Liver (tissue), 10 donors: ENCODE measurements at places on chromosomes 5 and 9.

DNA sequence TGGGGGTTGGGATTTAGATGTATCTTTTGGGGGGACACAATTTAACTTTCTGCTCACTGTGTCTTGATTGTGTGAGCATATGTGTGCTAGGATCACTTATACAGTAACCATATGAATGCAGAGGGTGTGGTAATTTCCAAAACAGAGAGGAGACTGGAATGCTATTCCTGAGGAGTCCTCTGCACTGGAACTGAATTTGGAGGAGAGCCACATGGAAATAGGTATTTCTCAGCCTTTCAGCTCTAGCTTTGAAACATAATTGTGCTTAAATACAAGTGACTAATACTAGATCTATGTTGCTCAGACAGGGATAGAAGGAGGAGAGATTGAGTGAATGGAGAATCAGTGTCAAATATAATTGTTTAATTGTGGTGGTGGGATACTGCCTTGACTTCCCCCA, 45.5 kb downstream of the FOCAD start:
- no peak for DNase-seq

- DNase-seq, result no peak
These were observed 364.2 kb upstream of the PDE4D start for GRCh38 chr5:60257596-60258271.

DNA sequence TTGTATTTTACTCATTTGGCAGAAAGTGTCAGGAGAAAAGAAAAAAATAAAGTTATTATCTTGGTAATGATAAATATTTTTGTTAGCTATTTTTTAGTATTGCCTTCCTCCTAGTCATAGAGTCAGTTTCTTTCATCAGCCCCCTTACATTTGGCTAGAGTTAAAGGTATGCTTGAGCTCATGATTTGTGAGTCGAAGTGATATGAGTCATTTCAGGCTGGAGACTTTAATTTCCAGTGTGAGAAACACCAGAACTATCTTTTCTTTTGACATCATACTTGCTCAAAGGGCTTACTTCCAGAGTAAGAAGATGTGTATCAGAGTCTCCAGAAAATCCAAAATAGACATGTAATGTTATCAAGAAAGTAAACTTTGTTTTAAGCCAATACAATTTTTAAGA, 746.7 kb upstream of the TYRP1 start:
- DNase-seq, result no peak

DNA sequence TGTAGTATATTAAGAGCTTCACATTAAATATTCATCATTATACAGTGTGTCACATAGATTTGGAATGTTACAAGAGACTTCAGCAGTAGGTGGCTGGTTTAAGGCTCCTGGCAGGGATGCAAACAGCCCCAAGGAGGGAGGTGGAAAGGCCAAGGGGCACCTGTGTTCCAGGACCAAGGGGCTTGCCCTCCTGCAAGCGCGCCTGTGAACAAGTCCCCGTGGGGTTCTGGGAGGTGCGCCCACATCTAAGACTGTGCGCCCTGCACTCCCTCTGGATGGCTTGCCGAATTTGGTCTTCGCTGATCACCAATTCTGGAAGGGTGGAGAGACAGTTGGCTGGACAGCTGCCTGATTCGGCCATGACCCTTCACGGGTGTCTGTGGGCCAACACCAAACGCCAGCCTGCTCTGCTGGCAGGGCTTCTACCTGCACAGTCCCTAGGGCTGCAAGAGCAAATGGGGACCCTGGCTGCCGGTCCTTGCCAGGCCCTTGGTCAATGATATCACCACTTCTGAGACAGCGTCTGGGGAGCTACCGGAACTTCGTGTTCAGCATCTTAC, 12.1 kb upstream of the SLC25A51 start:
- no peak for DNase-seq

DNA sequence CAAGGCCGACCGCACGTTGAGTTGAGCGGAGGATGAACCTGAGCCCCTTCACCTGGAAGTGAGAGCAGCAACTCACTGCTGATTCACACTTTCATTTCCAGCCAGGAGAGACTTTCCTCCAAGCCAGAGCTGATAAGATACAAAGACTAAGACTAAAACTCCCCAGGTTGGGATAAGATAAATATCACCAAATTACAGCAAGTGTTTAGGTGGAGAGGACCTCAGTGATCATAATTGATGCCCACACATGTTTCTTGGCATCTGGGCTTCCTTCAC, 6.4 kb upstream of the NKD2 start:
- DNase-seq, result no peak

GRCh38 chr9:123724211-123724796, 205.6 kb downstream of the DENND1A start:
- DNase-seq, result no peak

- DNase-seq, result no peak
These were observed 30.7 kb downstream of the OR2V1 start for GRCh38 chr5:181100121-181100875.

- DNase-seq, result no peak
These were observed 554 bp downstream of the RPS23 start for GRCh38 chr5:82277613-82277986.

DNA sequence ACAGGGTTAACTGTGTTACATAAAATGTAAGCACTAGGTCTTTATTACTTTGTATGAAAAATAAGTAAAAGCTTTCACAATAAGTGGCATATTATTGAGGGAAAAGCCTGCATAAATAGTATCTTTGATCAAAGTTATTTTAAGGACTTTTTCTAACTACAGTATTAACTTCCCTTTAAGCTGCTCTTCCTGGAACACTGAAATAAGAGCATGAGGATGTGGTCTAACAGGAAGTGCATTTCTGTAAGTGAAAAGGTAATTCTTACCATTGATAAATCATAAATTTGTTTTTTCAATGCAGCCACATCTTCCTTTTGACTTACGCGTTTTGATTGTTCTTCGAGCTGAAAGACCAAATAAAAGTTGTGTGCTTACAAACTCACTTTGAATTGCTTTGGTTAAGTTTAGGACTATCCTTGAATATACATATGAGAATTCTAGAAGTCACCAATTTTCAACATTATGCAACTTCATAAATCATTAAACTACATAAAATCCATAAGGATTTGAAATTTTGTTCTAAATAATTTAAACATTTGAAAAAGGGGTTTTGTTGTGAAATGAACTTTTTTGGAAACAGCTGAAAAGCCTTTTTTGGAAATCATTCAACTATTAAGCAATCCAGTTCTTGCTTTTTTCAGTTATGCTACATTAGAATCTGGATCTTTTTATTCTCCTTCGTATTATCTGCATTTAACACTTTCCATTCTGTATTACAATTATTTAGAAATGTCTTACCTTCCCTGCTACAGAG, 50.6 kb downstream of the RASEF start:
- DNase-seq, result no peak

DNA sequence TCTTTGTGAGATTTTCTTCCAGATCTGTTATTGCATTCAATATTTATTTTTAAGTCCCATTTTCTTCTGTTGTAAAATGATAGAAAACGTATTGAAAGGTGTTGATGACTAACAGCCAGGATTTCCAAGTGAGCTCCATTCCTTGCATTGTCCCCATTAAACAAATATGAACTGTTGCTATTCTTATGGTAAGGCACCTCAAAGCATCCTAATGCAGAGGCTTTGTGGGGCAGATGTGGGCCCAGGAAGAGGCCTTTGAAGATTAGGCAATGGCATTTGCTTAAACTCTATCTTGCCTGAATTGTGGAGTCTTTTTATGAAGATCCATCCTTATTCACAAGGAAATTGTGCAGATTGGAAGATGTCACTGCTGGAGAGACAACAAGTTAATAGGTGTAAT, 38.9 kb downstream of the NTRK2 start:
- no peak for DNase-seq

DNA sequence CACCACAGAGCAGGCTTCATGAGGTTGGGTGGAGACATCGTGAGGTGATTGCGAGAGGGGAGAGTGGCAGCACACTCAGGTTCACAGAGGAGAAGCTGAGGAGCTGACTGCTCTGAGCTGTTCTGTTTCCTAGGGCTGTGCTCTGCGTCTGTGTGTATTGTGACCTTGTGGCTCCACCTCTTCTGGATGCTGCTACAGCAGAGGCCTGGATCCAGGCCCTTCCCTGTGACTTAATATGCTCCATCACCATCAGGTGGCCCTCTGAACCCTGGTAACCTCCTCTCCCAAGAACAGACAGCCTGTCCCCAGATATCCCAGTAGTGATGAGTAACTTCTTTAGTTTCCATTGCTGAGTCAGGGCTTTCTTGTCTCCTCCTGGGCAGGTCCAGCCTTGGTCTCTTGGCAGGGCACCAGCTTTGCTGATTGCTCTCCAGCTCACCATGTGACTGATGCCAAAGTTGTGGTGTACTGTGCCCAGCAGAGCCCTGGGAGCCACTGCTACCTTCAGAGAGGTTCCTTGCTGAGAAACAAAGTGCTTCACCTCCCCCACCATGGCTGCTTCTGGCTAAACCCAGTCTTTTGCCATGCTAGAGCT, 212.8 kb upstream of the CHD1 start:
- DNase-seq, result no peak

DNA sequence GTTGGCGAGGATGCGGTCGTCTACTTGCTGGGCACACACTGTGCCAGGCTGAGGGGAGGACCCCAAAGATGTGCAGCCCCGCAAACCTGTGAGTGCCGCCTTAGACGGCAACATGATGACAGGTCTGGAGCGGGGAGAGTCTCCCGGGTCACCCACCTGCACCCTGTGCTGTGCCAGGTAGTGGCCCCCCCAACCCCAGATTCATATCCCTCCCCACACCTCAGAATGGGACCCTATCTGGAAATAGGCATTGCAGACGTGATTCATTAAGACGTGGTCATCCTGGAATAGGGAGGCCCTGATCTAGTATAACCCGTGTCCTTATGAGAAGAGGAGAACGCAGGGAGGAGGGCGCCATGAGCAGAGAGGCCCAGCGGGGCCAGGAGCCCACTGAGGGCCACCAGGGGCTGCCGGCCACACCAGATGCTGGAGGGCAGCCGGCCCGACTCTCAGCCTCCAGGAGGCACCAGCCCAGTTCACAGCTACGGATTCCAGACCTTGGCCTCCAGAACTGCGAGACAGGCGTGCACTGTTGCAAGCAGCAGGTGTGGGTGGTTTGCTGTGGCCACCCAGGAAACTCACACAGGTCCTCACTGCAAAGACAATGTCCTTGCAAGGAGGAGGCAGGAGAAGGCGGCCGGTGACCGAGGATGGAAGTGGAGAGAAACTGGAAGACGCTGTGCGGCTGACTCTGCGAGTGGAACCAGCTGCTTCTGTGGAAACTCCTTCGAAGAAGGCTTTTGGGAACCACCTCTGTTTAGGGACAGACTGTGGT, 131.9 kb upstream of the LPCAT1 start:
- DNase-seq, result peak; percentile 24

DNA sequence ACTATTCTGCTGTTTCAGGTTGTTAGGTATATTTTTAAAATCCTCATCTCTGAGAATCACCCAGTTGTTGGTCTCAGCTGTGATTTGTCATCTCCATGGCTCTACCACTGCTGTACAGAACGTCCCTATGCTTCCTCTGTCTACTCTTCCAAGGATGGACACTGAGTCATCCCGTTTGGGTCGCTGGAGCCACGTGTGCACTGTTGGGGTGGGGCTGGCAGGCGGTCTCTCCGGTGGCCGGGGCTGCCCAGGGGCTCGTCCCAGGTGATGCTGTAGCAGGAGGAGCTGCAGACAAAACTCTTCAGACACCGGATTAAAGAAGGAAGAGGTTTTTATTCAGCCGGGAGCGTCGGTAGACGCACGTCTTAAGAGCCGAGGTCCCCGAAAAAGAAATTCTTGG, 16.9 kb downstream of the LCN9 start:
- no peak for DNase-seq

- no peak for DNase-seq
These were observed 3.4 kb downstream of the PBX3 start for GRCh38 chr9:125750627-125751011.

DNA sequence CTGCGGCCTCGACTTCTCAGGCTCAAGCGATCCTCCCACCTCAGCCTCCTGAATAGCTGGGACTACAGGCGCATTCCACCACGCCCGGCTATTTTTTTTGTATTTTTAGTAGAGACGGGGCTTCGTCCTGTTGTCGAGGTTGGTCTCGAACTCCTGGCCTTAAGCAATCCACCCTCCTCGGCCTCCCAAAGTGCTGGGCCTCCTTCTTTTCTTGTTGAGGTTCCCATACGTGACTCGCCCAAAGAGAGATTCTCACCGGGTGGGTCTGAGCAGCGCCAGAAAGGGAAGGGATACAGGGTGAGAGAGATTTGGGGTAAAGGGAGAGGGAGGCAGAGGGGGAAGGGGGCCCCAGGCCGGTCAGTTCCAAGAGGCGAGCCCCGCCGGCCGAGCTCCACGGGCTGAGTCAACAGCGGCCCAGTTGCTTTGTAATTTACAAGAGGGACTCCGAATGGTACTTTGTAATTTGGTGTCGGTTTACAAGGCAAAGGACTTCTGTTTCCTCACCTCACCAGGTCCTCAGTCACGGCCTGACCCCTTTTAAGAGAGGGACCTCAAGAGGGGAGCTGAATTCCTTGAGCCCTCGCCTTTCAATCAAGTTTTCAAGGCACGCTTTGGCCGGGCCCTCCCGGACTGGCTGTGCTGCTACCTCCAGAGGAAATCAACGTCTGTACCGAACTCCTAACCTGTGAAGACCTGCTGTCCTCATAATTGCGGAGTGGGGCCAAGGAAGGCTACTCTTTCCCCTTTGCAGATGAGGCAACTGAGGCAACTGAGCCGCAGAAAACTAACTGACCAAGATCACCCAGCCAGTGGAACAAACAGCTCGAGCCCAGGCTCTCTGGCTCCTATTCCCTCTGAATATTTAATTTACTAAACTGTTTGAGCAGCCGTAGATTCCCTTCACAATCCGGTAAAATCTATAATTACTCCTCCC, 3.3 kb upstream of the DMRT2 start:
- DNase-seq, result no peak

- DNase-seq, result no peak
These were observed 352.3 kb downstream of the TMEM161B start for GRCh38 chr5:87916320-87916719.

- DNase-seq, result no peak
These were observed 19.9 kb downstream of the TPPP start for GRCh38 chr5:673161-673830.

GRCh38 chr9:127903557-127904475, 4.4 kb upstream of the ST6GALNAC6 start:
- peak; percentile 89 for DNase-seq

GRCh38 chr9:31347082-31347617, 1037.3 kb upstream of the ACO1 start:
- DNase-seq, result no peak

DNA sequence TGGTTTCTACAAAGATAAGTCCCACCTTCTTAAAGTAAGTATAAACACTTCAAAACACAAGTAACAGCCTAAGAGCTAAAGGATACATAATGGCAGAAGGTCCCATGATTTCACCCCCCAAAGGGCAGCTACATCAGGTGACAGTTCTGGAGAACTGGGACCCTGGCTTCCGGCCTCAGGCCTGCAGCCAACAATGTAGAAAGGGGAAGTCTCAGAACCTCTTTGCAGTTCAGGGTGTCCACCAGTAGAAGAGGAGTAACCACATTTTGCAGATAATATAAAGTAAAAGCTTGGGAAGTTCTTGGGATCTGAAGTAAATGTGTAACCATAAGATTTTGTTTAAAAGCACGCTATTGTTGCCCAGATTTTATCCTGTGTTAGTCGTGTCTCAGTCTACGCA, 267.4 kb upstream of the VLDLR start:
- DNase-seq, result no peak

DNA sequence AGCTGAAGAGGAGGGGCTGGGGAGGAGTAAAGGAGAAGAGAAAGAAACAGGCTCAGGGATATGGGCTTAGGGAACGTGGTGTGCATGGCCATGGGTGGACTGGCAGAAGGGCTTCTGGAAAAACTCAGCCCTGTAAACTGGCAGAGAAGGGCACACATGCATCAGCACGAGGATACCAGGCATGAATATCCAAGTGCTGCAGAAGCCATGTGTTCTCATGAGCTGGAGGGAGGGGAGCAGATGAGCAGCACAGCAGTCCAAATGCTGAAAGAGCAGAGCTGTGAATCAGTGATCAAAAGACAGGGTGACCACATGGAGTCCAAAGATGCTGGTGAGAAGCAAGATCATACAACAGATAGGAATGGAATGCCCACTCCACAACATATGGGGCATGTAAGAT, 72.3 kb downstream of the SEMA5A start:
- no peak for DNase-seq
